ENCODE measurements at places on chromosomes 7 and 10.

DNA sequence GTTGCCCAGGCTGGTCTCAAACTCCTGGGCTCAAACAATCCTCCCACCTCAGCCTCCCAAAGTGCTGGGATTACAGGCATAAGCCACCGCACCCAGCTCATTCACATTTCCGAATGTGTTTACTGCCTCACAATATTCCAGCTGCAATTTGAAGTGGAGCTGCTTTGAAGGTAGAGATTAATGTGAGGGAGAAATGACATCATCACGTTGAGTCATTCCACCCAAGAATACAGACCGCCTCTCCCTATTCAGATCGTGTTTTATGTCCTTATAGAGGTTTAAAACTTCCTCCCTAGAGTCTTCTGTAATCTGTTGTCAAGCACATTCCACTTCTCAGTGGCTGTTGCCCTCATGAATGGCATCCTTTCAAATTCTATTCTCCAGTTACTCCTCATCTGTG, 100.4 kb upstream of the PDGFA start:
- no peak for DNase-seq

DNA sequence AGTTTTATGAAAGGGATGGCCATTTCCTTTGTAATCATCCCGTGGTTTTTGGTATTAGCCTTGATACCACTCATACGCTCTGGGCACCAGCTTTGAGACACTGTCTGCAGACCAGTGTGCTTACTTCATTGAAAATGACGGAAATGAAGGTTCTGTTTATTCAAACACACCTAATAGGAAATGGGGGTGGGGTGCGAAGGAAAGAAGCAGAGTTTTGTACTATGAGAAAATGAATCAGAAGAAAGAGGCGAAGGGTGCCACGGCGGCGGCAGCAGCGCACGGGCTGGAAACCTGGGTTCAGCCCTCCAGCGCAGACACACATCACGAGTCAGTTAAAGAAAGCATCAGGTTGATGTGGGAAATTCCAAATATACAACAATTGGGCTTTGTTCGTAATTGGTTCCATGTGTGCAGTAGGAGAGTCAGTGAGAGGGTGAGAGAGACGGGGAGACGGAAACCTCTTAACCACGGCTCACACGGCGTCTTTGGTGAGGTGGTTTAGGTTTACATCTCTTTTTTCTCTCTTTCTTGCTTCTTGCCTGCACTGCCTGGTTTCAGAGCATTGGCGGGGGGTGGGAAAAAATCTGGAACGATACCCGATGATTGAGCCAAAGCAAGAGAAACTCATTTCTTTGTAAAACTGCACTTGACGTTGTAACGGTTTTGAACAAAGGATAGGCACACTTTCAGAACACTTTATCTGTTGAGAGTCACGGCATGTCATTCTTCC, 321.2 kb downstream of the FRMD4A start:
- DNase-seq = peak; percentile 83

- DNase-seq = peak; percentile 45
These were observed 631 bp downstream of the POR start for GRCh38 chr7:75915416-75916156.

DNA sequence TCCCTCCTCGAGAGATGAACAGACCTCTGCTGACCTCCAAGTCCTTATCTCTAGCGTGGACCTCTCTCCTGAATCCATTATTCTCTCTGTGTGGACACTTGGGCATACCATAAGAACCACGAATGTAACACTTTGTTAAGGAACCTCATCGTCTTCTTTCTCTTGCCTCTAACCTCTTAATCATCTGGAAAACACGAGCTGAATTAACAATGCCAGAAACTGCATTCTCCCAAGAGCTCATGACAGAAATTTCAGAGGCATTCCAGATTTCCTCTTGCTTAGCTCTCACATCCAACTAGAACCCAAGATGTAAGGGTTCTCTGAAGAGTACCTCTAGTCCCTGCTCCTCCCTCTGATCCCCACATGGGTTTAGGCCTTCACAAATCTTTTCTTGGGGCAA, 101.5 kb downstream of the TRIL start:
- no peak for DNase-seq

GRCh38 chr7:102434039-102434486, 688 bp downstream of the ORAI2 start:
- no peak for DNase-seq

GRCh38 chr7:122352454-122352853, 47.9 kb upstream of the FEZF1 start:
- no peak for DNase-seq

- DNase-seq = no peak
These were observed 108.3 kb upstream of the FEZF1 start for GRCh38 chr7:122412883-122413282.

GRCh38 chr7:138797715-138798320, at the start of the genes ATP6V0A4 and TMEM213:
ATP6V0A4 (minus strand) TSS chr7:138798196; CDS start chr7:138771247, 26,949 bp downstream.
TMEM213 (plus strand) TSS chr7:138797994; CDS start chr7:138798105, 111 bp downstream.
- no peak for DNase-seq

DNA sequence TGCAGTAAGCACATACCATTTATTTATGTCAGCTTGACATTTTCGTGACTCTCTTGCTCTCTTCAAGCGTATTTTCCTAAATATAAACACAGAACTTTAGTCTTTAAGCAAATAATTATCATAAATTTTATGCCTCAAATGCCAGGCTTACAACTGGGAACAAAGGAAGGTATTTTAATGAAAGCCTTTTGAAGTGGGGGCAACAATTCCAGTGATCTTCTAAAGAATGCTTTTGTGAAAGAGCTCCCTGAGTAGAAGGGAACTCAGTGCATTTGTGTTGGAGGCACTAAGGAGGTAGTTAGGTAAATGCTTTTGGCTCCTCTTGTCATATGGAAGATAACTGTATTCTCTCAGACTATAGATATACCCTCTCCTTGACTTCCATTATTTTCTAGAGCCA, 104.9 kb downstream of the VPS50 start:
- DNase-seq = no peak

DNA sequence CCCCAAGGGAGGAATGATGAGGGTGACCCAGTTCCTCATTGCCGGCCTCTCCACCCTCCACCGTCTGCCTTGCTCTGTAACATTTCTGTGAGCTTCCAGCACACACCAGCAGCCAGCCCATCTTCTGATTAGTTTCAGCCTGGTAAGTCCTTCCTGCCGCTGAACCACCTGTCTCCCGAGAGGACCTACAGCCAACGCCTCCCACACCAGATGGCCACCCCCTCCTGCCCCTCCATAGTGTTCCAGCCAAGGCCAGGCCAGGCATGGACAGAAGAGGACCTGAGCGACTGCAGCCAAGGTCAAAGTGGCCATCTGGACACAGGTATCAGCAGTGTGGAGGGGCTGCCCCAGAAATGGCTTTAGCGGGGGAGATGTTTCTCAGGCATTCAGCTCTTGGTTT, 170.7 kb upstream of the CTBP2 start:
- DNase-seq = no peak

DNA sequence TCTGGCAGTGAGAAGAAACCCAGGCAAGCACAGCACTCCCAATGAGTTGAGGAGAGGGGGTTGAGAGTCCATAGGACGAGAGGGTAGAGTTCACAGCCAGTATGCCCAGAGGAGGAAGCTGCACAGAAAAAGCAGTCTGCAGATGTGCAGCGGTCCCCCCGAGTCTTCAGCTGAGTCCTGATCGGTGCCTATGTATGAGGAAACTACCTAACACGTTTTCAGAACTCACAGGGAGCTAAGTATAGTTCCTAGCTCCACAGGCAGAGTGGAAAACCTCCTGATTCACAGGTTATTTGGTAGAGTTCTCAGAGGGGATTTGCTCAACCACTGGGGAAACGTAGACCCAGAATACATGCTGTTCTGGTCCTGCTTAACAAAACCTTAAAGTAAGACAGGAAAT, 271.3 kb upstream of the CNTNAP2 start:
- DNase-seq = no peak

GRCh38 chr7:75905785-75906604, 9.0 kb upstream of the POR start:
- DNase-seq = peak; percentile 86

GRCh38 chr7:130897515-130898419, 163.8 kb upstream of the KLF14 start:
- no peak for DNase-seq

DNA sequence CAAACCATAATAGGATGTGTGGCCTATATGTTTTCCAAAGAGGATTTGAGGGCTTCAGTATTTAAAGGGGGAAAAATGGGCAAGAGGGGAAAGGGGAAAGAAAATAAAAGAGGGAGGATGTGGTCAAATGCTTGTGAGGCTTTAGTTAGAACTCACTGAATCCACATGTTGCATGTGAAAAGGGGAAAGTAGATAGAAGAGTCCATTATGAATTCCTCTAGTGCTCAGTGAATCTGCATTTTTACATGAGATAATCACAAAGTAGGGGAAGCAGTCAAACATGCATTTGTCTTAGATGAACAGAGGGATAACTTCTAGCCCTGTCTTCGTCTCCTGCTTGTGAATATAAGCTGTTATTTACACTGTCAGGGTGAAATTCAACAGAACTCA, 24.6 kb upstream of the AKAP9 start:
- DNase-seq = no peak

DNA sequence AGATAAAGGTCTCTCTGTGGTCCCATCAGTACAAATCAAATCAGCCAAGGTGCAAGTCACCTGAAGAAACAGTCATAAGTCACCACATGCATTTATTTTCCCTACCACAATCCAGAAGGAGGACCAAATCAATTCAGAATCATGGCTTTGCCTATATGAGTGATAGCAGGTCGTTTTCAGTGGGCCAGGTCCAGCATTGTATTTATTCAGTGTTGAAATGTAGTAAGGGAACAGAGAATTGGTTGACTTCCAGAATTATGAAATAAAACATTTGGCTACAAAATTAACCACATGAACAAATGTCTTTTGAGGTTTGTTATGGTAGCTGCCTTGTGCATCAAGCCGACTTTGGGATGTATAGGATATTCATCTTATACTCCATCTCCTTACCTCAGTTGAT, 88.4 kb downstream of the POLR1F start:
- DNase-seq = no peak
